Mesendoderm (in vitro differentiated cells): ENCODE measurements at places on chromosomes 2 and 18.

DNA sequence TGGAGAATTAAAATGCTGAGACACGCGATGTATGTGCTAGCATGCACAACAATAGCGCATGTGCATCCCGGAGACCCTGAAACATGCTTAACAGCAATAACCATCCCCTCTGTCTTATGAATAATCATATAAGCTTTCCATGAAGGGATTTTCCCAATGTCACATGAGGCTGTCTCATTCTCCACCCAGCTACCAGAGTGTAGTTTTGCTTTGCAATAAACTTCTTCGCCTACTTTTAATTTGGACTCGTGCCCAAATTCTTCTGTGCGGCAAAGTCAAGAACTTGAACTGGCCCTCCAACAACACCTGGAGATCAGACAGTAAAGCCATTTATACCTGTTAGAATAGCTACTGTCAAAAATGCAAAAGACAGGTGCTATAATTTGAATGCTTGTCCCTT is 15.5 kb downstream of the LYG1 start:
- DNase-seq = no peak

GRCh38 chr2:112977559-112978056 is at the start of gene IL36G:
Gene IL36G (plus strand): TSS chr2:112978006. CDS start chr2:112978639, 633 bp downstream.
- DNase-seq = no peak

GRCh38 chr2:20576598-20577115 is 74.2 kb downstream of the HS1BP3 start:
- DNase-seq = no peak

GRCh38 chr2:100482741-100483140 is 12.5 kb downstream of the NMS start:
- DNase-seq = peak; percentile 43

DNA sequence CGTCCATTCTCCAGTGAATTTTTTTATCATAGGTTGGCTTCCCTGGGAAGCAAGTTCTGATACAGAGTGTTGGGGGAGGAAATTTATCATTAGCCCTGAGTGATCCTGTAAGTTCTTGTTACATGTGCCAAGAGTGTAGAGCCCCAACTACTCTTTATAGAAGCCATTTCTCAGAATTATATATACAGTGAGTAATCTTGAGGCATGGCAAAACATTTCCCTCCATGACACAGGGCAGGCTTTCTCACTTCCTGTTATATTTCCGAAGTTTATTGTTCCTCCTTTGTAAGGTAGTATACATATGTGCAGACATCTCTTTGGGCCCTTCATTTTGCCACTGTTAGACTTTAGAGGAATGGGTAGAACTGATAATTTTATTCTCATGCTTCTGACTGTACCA is 484.7 kb upstream of the NRXN1 start:
- no peak for DNase-seq

DNA sequence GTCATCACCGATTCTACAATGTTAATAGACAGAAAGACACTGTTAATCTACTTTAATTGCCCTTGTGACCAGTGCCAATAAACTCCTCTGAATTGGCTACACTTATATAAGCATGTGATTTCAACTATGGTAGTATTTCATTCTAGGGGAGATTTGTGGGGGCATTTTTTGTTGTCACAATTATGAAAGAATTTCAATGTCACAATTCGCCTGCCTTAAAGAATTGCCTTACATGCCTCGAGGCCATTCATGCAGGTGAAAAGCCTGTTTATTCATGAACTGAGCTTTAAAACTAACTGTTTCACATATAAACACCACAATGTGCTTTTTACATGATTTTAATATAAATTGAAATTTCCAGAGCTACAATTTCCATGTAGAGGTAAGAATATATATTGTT is 162.8 kb downstream of the GCA start:
- DNase-seq = no peak

- no peak for DNase-seq
Measured at GRCh38 chr2:214995409-214995808, 143.0 kb downstream of the ABCA12 start.

DNA sequence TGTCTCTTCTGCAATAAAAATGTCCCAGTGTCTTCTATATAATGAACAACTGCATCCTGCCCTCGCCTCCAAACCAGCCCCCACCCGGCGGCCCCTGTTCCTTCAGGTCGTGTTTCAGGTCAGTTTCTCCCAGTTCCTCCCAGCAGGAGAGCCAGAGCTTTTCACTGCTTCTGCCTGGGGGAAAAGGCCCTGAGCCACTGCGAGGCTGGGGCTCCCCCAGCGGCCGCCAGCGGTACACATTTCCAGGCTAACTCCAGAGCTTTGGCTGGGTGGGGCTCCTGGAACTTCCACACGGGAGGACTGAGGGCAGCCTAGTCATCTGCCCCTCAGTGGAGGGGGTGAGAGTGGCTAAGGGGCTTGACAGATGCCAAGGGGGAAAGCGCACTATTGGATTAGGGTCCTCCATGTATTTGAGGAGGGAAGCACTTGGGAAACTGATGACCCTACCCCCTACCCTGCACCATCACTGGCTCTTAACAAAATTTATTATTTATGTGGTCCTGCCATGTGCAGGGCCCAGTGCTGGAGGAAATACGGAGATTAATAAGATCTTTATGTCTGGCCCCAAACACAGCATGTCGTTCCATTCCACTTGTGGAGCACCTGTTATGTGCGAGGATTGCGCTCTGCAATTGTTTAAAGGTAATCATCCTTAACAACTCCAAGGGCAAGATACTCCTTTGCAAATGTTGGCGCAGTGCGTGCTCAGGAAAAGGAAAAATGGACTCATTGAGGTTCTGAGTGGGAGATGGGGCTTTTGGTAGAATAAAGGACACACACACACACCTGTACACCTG is 17.3 kb upstream of the CYS1 start:
- peak; percentile 88 for DNase-seq

DNA sequence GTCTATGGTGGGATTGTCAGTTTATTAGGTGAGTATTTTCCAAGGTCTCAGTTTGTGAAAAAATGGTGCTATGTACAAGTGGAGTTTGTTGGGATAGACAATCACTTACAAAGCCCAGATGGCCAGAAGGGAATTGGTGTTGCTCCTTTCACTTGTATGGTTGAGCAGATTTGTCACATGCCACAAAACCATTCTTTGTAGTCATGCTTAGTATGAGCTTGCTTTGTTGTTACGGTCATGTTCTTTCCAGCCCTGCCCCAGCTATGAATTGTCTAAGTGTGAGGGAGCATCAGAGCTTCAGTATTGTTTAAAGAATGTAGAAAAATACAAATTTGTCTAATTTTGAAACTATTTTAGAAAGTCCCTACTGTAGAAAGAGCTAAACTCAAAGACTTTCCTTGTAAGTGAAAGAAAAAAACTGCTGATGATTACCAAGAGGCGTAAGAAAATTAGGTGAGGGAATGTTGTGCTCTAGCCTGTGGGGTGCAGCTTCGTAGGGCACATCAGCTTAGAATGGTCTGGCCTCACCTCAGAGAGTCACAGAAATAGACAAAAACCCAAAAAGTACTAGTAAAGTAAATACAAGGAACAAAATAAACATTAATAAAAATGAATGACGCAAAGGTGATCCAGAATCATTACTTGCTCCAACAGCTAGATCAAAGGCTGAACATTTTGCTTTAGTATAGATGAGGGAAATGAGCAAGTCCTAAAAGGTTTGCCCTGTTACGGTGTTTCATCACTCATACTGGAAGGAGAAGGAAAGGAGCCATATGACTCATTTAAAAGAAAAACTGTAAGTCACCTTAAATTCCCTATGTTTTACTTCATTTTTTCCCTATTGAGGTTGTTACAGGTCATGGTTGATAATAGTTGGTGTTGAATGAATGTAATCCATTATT is 9.2 kb downstream of the TGIF1 start:
- DNase-seq = no peak

- DNase-seq = no peak
Measured at GRCh38 chr2:101515477-101515876, 40.6 kb upstream of the RFX8 start.

GRCh38 chr2:213021971-213022899 is 129.2 kb downstream of the IKZF2 start:
- no peak for DNase-seq

GRCh38 chr2:241128266-241128665 is 21.0 kb downstream of the PASK start:
- DNase-seq = no peak

- DNase-seq = no peak
Measured at GRCh38 chr2:240129311-240129710, 6.8 kb downstream of the COPS9 start.

- no peak for DNase-seq
Measured at GRCh38 chr2:209322041-209322440, 101.8 kb upstream of the MAP2 start.

DNA sequence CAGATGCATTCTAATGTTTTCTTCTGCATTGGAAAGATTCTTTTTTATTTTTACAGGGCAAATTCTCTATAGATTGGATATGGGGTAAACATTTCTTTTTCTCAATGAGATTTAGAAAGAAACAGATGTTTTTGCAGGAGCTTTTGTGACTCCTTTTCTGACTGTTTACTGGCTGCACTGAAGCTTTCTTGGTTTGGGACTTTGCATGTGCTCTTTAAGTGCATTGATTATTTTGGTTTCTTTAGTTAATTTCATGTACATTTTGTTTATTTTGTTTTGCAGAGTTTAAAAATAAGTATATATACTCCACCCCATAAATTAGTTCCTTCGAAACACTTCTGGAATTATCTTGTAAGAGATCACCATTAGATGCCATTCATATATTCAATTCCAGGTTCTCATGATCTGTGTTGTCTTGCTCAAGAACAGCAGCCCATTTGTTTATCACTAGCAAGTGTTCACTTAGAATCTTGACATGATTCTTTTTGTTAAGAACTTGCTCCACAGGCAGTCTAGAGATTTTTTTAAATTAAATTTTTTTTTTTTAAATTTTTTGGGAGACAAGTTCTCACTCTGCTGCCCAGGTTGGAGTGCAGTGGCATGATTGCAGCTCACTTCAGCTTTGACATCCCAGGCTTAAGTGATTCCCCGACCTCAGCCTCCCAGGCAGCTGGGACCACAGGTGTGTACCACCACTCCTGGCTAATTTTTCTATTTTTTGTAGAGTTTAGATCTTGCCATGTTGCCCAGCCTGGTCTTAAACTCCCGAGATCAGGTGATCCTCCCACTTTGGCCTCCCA is 233.7 kb downstream of the MYCN start:
- DNase-seq = no peak

- DNase-seq = no peak
Measured at GRCh38 chr2:64624862-64625261, 28.9 kb downstream of the SERTAD2 start.

DNA sequence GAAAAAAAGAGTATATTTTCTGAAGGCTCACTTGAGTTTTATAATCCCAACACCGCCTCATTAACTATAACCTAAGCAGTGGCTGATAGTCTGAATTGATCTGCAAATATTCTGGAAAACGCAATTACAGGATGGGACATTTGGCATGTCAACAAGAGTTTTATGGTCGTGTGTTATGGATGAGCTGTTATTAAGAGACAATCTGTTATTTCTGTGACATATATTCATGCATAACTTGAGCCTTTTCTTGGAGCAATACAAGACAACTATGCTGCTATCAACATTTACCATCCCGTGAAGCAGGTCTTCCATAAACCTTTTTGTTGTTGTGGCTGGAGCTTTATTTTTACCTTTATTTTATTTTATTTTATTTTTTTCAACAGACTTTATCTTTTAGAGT is 164.4 kb downstream of the SCG2 start:
- no peak for DNase-seq

DNA sequence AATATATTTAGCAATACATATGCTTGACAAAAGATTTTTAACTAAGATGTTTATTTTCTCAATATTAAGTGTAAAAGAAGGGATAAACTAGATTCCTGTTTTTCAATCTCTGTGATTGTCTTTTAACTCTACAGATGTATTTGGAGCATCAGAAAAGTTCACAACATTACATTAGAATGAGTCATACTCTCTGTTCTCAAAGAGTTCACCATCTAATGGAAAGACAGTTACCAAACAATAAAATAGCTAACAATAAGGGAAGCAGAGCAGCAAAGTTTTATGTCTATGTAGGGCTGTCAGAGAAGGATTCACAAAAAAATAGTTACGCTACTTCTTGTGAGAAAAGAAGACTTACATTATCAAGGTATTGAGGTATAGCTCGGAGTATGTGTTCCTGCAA is 109.2 kb upstream of the MAP2 start:
- peak; percentile 59 for DNase-seq

DNA sequence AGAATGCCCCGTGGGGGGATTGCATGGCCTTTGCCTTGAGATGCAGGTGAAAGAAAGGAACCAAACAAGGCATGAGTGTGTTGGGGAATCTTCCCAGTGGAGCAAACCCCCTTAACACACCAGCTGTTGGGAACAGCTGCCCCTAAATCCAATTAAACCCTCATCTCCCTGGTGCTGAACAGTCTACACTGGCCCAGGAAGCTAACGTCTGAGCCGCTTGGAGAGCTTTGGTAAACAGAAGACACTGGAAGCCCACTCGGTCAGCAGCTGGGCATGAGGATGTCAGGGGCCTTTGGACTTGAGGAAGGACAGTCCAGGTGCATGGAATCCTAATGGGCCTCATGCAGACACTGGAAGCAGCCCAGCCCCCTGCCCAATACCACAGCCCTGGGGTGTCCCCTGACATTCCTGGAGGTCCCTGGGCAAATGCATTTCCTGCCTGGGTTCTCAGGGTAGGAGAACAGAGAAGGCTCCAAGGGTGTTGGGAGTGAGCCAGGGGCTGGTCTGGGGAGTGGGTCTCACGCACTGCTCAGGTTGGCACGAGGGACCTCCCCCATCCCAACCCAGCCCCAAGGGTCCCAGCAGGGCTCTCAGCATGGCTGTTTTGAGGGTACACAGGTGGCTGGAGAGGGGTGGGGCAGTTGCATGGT is 37.7 kb downstream of the GBX2 start:
- no peak for DNase-seq

DNA sequence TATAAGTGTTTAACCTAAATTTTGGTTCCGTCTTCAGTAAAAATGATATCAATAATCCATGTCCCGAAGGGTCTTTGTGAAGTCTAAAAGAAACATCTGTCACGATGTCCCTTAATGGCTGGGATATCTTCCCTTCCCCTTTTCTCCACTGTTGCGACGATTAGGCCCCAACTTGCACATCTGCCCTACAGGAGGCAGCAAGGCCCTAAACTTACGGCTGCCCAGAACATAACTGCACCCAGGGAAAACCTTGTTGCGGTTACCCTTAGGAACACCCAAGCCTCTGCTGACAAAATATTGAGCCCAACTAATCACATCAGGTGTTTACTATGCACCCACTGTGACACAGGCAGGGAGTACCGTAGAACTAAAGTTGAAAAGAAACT is 1.3 kb upstream of the SMAD2 start:
- DNase-seq = peak; percentile 86

GRCh38 chr2:143190431-143190830 is 61.2 kb downstream of the ARHGAP15 start:
- DNase-seq = no peak
